ENCODE measurements at places on chromosomes 7 and 10. TPM values are rescaled to one million over a fixed set of nuclear protein-coding genes. Genes with fewer than 3 reads are reported as not detected.

- DNase-seq: no peak
These were observed 9.1 kb downstream of the GOT1 start for GRCh38 chr10:99421233-99421739.

DNA sequence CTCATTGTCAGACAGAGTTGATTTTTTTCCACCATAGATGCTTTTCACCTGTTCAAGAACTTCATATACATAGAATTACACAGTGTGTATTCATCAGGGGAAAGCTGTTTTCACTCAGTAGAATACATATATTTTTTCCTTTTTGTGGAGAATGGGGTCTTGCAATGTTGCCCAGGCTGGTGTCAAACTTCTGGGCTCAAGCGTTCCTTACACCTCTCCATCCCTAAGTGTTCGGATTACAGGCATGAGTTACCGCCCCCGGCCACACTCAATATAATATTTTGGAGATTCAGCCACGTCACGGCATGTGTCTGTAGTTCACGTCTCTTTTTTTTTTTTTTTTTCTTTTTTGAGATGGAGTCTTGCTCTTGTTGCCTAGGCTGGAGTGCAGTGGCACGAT is 7.5 kb upstream of the SMC3 start:
- DNase-seq: no peak

DNA sequence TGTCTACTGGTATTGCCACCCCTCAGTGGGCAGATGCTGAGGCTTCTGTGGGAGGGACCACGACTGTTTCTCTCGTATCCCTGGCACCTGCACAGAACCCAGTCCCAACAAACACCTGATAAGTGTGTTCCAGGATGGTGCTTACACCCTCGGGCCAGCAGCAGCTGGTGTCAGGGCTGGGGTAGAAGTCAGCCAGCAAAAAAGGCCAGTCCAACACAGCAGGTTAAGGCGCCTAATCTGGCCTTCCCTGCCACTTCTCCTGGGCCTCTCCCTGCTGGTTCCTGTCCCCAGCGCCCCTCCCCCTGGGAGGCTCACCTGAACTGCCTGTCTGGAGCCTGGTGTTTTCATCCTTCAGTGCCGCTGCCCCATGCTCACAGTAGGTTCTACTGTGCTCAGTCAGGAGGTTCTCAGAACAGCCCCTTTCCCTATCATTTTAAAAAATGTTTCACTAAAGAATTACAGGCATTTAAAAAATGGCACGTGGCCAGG is 20.0 kb downstream of the PODXL start:
- no peak for DNase-seq

DNA sequence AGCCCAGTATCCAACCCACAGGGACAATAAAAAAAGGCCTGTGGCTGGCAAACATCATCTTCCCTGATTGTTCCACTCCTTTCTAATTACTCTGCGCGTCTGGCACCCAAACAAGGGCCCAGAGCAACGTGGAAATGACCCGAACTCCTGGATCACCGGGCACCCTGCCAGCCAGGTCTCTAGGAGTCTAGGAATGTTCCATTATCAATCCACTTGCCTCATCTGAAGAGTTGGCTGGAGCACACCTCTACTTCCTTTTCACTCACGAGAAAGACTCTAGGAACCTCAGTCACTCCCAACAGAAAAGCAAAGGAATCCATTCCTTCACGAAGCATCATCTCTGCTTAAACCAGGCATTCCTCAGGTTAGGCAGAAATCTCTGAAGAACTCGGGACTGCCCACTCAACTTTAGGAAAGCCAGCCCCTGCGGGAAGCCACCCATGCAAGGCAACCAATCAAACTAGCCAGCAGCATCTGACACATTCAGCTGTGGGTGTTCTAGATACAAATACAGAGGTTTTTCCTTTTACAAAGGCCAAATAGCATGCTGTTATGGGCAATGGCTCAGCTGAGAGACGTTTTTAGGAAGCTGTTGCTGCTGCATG is 37.7 kb downstream of the ATXN7L1 start:
- peak; percentile 13 for DNase-seq

DNA sequence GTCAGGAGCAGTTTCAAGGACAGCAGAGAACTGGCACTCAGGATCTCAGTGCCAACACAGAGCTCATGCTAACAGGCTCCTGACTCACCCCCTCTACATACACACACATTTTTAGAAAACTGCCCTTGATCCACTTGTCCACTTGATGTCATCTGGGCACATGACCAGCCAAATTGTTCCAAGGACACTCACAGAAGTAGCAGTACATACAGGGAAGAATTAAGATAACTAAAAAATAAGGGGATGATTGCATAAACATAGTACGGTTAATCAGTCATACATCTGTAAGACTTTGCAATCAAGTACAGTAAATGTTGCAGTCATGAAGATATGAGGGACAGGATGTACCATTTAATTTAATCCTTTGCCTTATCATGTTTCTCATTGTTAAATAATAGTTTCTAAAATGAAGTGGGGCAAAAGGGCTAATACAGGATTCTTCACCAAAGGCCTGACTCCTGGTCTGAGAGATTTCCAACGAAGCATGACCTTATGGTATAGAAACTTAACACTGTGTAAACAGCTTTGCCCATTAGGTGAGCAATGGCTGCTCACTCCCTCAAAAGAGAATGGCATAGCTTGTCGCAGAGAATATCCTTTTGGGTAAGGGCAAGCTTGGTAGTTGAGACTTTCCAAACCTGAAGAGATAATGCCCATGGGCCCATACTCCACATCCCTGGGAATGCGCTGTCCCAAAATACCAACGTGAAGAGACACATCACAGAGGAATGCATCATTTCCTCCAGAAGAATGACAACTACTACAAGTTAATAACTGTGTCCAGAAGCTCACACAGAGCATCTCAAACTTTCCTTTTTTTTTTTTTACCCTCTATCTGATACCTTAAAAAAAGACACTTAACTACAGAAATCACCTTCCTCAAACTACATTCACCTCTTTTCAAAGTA is 94.1 kb downstream of the ARMH3 start:
- DNase-seq: peak; percentile 51

The SORCS1 gene
- not detected for total RNA-seq

GRCh38 chr7:47758546-47758945 is 176.6 kb upstream of the TNS3 start:
- DNase-seq: peak; percentile 50

- DNase-seq: peak; percentile 13
These were observed 8.2 kb downstream of the EMX2 start for GRCh38 chr10:117550599-117551329.

The FZD1 gene
- 5.2 TPM for total RNA-seq

The SFMBT2 gene
- 1.7 TPM for total RNA-seq

- DNase-seq: no peak
These were observed 8.6 kb downstream of the PNLIPRP2 start for GRCh38 chr10:116629340-116629739.

GRCh38 chr10:12214763-12215218 is 18.8 kb downstream of the CDC123 start:
- DNase-seq: peak; percentile 73

- DNase-seq: no peak
These were observed 251.0 kb downstream of the AUTS2 start for GRCh38 chr7:69849268-69849667.

The SPDYE16 gene
- total RNA-seq: not detected

- peak; percentile 88 for DNase-seq
These were observed 254.1 kb downstream of the TNS3 start for GRCh38 chr7:47327698-47328391.

- DNase-seq: no peak
These were observed 28.0 kb upstream of the VSIR start for GRCh38 chr10:71801361-71801760.

DNA sequence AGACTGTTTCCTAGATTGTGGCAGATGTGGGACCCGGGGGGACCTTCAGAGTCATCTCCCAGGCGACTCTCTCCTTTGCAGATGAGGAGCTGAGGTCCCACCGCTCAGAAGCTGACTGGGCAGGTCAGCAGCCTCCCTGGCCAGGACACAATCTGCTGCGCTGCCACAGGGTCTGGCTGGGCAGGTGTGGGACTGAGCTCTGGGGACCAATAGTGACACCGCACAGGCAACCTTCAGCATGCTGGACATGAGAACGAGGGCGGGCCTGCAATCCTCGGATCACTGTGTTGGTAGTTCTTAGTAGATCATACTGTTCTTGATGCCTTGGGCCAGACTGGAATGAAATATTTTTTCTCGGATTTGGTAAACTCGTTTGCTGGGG is 20.5 kb upstream of the CRYGN start:
- DNase-seq: no peak

- peak; percentile 22 for DNase-seq
These were observed 81.5 kb upstream of the AFAP1L2 start for GRCh38 chr10:114485696-114486400.

GRCh38 chr7:99404235-99404976 is 4.0 kb downstream of the PDAP1 start:
- peak; percentile 51 for DNase-seq

- DNase-seq: peak; percentile 12
These were observed 102.7 kb upstream of the FAM13C start for GRCh38 chr10:59465088-59465487.

The WDFY4 gene
- total RNA-seq: not detected

DNA sequence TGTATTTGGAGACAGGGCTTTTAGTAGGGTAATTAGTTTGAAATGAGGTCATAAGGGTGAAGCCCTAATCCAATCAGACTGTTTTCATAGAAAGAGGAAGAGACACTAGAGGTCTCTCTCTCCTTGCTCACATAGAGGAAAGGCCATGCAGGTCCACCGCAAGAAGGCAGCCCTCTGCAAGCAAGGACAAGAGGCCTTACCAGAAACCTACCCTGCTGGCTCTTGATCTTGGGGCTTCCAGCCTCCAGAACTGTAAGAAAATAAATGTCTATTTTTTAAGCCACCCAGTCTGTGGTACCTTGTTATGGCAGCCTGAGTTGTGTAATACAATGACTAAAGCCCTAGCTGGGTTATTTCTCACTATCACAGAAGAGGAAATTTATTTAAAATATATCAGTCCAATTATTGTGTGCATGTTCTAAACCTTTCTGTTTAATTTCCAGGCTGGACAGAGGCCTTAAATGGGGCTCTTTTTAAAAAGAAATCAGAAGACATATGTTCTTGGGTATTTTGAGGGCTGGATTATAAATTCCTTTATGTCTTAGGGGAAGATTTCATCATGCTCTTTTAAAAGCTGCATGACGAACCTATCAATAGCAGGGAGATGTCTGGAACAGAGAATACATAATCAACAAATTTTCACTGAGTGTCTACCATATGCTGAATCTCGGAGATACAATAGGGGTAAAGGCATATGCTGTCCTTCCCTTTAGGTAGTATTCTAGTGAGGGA is 12.9 kb upstream of the TMEM26 start:
- DNase-seq: peak; percentile 36

- no peak for DNase-seq
These were observed 79.0 kb downstream of the ABI1 start for GRCh38 chr10:26781797-26782196.

DNA sequence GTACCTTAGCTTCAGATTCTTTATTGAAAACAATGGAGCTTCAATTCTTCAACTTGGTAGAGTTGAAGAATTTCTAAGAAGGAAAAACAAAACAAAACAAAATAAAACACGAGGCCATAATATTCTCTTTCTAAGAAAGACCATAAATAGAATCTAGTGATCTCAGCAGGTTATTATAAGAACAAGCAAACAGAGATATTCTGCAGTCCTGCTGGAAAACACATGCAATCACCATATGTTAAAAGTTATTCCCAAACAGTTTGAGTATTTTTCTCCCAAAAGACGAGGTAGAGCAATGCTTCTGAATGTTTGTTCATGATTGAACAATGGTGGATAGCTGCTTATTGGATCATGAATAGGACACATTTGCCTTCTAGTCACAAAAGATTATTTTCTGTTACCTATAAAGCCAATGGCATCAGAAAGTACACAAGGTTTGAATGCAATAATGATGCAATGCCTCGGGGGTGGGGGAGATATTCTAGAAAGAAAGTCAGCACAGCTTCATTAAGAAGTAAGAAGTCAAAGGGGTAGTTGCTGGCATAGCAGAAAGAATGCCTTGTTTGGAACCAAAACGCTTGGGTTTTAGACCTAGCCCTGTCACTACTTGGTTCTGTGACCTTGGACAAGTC is 59.3 kb downstream of the CREB3L2 start:
- DNase-seq: no peak

DNA sequence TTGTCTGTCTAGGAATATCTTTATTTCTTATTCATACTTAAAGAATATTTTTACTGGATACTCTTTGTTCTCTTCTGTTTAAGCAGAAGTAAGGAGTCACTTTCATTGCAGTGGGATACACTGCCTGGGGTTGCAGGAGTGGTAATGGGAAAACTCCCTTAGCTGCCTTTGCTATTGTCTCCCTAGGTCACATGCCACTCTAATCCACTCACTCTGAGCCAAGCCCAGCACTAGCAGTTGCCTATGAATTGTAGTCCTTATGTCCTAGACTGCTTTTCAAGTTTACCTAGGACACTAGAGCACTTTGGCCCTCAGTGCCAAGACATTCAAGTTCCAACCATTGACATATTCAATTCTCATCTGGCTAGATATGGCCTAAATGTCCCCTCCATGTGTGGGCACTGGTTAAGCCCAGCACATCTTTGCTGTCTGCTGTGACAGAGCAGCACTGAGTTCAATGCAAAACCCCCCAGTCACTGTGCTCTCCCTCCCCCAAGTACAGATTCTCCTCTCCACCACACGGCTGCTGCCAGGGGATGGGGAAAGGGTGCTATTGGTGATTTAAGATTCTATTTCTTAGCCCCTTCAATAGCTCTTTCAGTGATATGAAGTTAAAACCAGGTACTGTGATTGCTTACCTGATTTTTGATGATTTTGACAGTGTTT is 991.7 kb upstream of the KCND2 start:
- DNase-seq: no peak

GRCh38 chr10:45058992-45059561 is 58.4 kb downstream of the ZNF22 start:
- DNase-seq: no peak

GRCh38 chr10:46546591-46547540 is 9.6 kb downstream of the GPRIN2 start:
- DNase-seq: no peak

DNA sequence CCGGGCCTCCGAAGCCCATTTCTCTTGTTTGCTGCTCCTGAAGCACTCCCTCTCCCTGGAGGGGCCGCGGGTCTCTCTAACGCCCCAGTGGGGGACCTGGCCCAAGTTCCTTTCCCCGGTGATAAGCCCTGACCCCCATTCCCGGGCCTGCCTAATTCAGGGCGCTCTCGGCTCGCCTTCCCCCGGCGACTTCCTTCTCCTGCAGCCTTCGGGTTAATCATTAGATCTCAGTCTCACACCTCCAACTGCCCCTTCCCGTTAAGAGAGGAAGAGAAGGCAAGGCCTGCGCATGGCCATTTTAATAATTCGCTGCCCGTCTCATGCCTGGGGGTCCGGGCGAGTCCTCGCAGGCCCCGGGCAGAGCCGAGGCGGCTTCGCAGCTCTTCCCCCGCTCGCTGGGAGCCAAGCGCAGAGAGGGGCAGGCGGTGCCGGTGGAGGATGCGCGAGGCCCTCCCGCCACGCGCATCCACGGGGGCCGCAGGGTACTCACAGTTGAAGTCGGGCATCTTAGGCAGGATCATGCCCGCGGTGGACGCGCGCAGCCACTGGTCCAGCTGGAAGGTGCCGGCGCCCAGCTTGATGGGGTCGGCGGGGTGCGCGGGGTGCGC is 1.2 kb downstream of the MNX1 start:
- no peak for DNase-seq

- no peak for DNase-seq
These were observed 33.8 kb downstream of the KCNH2 start for GRCh38 chr7:150944066-150945042.

- DNase-seq: no peak
These were observed 1.4 kb downstream of the STK32C start for GRCh38 chr10:132306343-132306685.

The CALML3 gene
- not detected for total RNA-seq

GRCh38 chr7:151455690-151456089 is 15.7 kb upstream of the CRYGN start:
- no peak for DNase-seq

The HPS6 gene
- 34.1 TPM for total RNA-seq

GRCh38 chr10:42637648-42638054 is 719 bp downstream of the ZNF33B start:
- DNase-seq: no peak
